ENCODE measurements at places on chromosomes 3 and 15.

- DNase-seq: no peak
Measured at GRCh38 chr3:109098079-109098644, 19.8 kb downstream of the MORC1 start.

DNA sequence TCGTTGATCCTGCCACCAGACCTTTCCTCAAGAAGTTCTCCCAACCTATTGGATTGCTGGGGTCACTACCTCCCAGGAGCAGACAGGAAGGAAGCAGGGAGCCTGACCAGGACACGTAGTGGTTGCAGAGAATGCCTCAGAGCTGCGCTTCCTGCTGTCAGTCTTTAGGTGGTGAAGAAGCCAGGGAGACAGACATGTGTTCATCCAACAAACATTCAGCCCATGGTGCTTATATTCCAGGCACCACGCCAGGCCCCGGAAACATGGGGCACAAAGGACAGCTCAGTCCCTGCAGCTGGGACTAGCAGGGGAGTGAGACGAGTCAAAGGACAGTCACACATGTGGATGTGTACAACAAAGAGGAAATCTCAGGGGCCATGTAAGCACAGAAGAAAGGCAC is 26.0 kb upstream of the CORO2B start:
- no peak for DNase-seq

DNA sequence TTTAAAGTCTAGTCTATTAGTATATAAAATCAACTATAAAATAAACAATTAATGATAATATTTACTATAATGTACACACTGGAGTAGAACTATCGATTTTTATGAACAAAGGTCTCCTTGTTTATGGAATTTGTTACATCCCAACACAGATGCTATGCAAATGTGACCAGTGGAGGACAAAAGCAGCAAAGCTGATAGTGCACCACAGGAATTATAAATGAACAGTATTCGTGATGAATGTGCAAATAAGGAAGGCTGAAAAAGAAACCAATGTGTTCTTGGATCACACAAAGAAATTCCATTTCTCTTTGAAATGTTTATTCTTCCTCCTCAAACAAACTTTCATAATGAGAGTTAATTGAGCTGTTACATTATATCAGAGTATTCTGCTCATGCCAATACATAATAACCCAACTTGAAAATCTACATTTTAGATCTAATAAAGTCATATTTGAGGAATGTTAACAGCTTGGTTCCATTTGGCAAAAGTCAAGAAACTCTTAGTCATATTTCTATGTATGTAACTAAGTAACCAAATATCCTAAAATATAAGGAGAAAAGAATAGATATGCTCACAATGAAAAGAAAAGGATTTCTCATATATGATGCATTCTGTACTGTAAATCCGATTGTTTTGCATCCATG is 79.3 kb downstream of the NEK10 start:
- DNase-seq: no peak

- DNase-seq: no peak
Measured at GRCh38 chr3:103991-104390, 92.6 kb upstream of the CHL1 start.

DNA sequence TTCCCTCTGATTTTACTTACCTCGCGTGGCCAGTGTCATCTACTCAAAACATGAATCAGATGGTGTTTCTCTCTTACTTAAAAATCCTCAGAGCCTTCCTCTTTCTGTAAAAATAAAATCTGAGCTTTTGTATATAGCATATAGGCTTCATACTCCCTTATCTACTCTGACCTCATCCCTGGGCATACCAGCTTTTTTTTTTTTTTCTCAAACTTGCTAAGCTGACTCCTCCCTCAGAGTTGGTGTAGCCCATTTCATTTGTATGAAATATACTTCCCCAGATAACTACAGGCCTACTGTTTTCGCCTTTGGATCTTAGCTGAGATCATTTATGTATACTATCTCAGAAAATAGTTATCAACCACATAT is 648.9 kb upstream of the ALCAM start:
- DNase-seq: no peak

DNA sequence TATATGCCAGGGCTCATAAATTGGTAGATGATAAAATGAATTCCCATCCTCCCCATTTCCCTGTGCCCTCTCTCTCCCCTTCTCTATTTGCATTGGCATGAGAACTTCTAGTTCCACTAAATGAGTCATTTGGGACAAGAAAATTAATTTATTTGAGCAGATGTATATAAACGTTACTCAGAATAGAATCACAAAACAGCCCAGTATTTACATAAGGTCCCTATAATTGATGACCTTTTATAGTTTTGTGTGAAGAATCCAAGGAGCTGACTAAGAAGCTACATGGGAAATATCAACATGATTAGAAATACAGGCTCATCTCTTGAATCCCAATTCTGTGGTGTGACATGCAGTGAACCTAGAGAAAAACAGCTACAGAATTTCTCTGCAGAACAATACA is 617.7 kb upstream of the NR2F2 start:
- DNase-seq: no peak

- DNase-seq: no peak
Measured at GRCh38 chr15:27820722-27821121, 278.4 kb downstream of the OCA2 start.

- DNase-seq: peak; percentile 88
Measured at GRCh38 chr15:88450125-88450798, 16.9 kb downstream of the MRPL46 start.

DNA sequence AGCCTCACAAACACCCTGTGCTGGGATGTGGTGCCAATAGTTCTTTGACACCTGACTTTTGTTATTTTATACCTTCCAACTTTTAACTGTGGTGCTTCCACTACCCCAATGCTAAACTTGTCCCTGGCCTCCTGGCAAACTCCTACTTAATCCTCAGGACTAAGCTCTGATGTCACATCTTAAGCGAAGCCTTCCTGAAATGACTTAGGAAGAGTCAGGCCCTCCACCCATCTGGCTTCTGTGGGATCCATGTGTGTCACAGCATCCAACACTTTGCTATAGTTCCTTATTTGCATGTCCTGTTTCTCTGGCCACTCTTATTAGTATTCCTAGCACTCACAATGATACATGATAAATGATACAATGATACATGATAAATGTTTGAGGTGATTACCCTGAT is 133.2 kb downstream of the FILIP1L start:
- no peak for DNase-seq

GRCh38 chr15:79700951-79701480 is 195.8 kb downstream of the MTHFS start:
- no peak for DNase-seq

GRCh38 chr3:147940405-147941193 is 531.4 kb downstream of the ZIC1 start:
- DNase-seq: no peak

DNA sequence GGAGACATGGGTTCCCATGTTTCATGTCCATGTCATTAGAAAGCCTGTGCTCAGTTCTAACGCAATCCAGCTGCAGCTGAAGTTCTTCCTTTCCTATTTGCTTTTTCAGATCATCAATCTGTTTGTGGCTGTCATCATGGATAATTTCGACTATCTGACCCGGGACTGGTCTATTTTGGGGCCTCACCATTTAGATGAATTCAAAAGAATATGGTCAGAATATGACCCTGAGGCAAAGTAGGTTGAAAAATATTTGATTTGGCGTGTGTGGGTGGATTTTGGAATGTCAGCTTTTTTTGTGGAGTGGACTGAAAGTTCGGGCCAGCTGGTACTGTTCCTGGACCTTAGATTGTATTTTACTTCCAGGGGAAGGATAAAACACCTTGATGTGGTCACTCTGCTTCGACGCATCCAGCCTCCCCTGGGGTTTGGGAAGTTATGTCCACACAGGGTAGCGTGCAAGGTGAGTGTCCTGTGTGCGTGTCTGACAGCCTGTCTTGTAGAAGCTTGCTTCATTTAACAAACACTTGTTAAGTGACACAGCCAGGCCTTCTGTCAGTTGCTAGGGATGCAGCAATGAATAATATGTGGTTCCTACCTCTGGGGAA is 69.6 kb downstream of the CHDH start:
- no peak for DNase-seq

DNA sequence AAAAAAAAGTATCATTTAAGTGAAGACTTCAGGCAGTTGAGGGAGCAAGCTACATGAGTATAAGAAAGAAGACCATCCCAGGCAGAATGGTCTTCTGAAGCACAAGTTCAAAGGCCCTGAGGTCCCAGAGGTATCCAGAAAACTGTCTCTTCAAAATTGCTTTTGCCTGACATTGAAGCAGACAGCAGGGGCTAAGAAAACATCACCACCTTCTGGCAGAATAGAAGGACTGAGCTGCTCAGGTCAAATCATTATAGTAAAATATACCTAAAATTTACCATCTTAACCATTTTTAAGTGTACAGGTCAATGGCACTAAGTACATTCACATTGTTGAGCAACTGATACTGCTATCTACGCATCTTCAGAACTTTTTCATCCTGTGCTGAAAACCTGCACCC is 16.4 kb downstream of the GPR160 start:
- DNase-seq: no peak

DNA sequence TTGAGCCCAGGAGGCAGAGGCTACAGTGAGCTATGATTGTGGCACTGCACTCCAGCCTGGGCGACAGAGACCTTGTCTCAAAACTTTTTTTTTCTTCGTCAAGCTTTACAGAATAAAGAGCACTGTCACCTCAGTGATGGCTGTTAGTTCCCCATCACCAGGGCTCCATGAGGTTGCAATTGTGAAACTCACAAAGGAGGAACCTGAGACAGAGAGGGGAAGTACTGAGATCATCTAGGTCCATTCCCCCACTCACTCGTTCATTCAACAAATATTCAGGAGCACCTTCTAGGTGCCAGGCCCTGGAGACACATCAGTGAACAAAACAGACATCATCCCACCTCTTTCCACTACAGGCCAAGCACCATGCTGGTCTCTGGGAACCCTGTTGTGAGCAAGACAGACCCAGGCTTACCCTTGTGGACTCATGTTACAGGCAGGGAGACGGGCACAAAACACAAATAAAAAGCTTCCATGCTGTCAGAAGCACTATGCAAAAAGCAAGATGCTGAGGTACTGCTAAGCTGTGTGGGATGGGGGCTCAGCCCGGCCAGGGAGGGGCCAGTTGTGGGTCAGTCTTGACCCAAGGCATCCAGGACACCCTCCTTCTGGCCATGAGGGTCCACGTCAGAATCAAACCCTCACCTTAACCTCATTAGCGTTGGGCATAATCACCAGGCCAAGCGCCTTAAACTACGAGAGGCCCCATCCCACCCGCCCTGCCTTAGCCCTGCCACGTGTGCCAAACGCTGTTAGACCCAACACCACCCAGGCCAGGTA is 2.1 kb upstream of the RHO start:
- DNase-seq: no peak

GRCh38 chr3:148092624-148093347 is 604.9 kb upstream of the AGTR1 start:
- DNase-seq: no peak

DNA sequence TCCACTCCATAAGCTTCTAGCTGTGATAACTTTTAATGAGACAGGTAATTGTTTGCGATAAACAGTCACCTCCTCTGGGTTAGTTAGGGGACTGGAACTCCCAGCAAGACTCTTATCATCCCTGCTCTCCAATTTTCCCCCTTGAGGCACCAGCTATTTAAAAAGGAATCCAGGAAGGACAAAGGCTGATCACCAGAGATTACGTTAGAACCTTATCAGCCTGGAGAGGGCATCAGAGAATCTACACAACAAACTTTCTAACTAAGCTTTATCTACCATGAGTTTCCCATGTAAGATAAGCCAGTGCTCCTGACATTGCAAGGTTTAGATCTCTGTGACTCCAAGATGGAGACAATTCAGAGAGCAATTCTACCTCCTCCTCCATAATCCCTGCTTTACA is 31.3 kb downstream of the GPR176 start:
- DNase-seq: no peak

- no peak for DNase-seq
Measured at GRCh38 chr15:59177317-59177660, 29.4 kb upstream of the LDHAL6B start.

GRCh38 chr15:79406210-79406609 is 25.9 kb upstream of the MINAR1 start:
- no peak for DNase-seq

- DNase-seq: no peak
Measured at GRCh38 chr15:44794072-44794471, 57.7 kb downstream of the TRIM69 start.

- DNase-seq: no peak
Measured at GRCh38 chr15:88838667-88839066, 35.4 kb downstream of the ACAN start.

- no peak for DNase-seq
Measured at GRCh38 chr3:150419959-150420358, 11.9 kb downstream of the TSC22D2 start.

GRCh38 chr3:112561484-112561733 is 353 bp downstream of the ATG3 start:
- no peak for DNase-seq

DNA sequence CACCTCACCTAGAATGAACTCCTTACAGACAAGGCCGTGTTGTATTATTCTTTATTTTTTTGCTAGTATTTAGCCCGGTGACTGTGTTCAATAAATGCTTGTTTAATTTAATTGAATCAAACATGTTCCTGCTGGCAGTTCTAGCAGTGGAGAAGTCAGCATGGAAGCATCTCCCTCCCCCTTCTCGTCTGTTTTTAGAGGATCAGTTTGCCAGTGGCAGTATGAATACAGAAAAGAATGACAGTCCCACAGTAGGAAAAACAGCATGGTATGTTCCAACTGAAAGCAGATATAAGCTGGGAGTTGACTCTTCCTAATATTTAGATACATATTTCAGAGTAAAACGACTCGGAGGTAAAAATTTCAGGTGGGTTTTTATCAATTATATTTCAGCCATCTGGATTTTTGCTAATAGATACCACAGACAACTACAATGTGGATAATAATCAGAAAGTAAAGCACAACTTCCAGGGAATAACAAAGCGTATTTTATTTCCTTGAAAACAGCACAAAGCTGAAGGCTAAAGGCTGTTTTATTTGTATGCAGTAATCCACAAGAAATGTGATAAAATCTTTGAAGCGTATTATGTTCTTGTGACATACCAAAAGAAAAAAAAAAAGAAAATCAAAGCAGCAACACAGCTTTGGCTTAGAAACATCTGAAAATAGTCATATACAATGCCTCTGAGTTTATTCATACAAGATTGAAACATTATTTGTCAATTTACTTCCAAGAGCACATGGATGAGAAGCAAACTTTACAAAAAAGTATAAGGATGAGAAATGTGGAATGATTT is 244.5 kb upstream of the KCNMB2 start:
- no peak for DNase-seq

- DNase-seq: no peak
Measured at GRCh38 chr3:109597444-109597843, 260.1 kb upstream of the DPPA4 start.

All from stimulated activated effector memory CD8-positive, alpha-beta T cell treated with anti-CD3 and anti-CD28 coated beads, Interleukin-12 subunit alpha, Interleukin-12 subunit beta, amount 100 ng/mL, for 72 hours (primary cell).